ENCODE measurements at places on chromosomes 1 and 21.

DNA sequence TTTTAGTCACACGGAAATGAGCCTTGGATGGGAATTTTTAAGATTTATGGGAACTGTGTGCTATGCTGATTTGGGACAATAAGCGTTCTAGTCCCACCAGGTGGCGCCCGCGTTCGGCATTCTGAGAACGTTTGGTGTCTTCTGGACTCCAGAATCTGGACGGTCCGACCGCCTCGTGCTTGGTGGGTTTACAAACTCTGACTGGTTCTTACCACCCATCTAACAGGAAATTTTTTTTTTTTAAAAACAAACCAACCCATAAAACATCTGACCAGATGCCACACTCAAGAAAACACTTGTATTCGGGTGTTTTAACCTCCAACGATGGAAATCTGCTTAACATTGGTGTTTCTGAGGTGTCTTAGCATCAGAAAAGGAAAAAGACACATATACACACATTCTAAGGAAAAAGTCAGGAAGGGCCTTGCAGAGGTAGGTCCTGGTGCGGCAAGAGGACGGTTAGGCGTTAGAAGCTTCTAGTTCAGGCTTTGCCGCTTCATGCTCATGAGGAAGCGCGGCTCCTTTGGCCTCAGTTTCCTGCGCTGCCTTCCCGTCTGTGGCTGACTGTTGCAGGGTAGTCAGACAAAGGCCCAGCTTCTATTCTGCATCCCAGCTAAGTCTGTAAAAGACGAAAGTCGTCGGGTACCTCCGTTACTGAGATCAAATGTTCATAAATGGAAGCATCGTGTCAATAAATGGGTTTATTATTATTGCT is 814 bp upstream of the DYRK3 start:
- DNase-seq = peak; percentile 39

GRCh38 chr1:167200749-167201148 is 19.9 kb upstream of the POU2F1 start:
- no peak for DNase-seq

GRCh38 chr1:225201447-225201846 is 226.4 kb downstream of the LBR start:
- no peak for DNase-seq

- DNase-seq = no peak
Measured at GRCh38 chr1:83802023-83802422, 196.9 kb downstream of the TTLL7 start.

Measured in bone marrow (tissue), 2 donors.